ENCODE measurements at places on chromosomes 11 and 22.

DNA sequence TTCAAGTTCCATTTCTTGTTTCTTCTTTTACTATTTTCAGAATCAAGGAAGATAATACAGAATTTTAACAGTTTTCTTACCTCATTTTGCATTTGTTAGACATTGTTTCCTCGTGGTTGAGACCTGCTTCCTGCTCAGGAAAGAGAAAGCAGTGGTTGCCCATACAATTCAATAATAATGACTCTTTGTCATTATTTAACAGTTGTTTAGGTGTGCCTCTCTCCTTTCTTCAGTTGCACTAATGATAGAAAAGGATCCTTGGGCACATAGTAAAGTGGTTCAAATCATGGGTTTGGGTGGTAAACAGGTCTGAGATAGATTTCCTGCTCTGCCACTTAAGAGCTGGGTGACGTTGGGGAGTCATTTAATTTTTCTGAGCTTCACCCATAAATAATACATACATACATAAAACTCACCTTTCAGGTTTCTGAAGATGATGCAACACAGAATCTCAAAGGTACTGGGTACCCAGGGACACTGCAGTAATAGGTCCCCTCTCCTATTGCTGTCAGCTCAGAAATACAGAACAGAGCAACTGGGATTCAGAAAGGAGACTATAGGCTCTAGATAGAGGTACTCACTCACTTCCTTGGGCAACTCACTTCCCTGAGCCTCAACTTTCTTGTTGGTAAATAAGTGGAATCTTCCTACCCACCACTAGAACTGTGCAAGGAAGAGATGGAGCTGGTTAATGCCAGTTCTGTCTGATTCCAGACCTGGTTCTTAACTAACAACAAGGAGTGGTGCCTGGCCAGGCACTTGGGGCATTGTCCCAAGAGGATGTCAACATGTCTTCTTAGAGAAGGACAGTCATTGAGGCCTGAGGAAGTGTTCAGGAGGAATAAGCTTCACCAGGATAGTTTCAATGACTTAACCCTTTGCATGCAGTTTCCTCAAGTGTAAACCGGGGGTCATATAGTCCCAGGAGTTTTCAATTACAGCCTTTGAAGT is 34.9 kb downstream of the CD44 start:
- DNase-seq = no peak

- no peak for DNase-seq
Observed at GRCh38 chr22:37002633-37003032, 16.6 kb downstream of the TST start.

DNA sequence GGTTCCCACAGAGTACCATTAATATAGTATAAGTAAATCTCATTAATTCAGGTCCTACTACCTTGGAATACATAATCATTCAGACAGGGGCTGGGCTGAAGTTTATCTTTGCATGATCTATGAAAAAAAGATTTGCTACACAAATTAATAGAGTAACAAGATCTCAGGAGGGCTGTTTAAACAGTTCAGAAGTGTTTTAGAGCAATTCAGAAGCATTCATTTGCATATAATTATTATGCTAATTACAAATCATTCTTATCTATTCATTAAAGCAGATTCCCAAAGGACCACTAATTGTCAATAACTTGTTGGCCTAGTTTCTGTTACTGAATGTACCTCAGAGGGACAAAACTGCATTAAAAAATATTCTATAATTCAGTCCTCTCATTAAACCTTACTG is 40.5 kb downstream of the PITPNB start:
- DNase-seq = peak; percentile 59

GRCh38 chr22:22927888-22928665 is 40.5 kb downstream of the IGLL5 start:
- peak; percentile 6 for DNase-seq

- DNase-seq = no peak
Observed at GRCh38 chr11:121795174-121795573, 320.8 kb downstream of the BLID start.

DNA sequence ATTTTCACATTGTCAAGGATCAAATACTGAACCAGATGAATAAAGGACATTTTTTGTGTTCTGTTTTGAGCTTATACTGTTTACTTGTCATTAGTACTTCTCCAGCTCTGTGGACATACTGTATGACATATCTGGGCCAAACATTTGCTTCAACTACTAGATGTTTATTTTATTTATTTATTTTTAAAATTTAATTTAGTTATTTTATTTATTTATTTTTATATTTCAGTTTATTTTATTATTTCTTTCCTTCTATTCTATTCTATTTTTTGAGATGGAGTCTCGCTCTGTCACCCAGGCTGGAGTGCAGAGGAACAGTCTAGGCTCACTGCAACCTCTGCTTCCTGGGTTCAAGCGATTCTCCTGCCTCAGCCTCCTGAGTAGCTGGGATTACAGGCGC is 37.0 kb downstream of the HORMAD2 start:
- DNase-seq = no peak

- DNase-seq = peak; percentile 30
Observed at GRCh38 chr11:95925011-95925410, 1.1 kb upstream of the MTMR2 start.

GRCh38 chr22:31279821-31280505 is 12.3 kb downstream of the PIK3IP1 start:
- DNase-seq = no peak

DNA sequence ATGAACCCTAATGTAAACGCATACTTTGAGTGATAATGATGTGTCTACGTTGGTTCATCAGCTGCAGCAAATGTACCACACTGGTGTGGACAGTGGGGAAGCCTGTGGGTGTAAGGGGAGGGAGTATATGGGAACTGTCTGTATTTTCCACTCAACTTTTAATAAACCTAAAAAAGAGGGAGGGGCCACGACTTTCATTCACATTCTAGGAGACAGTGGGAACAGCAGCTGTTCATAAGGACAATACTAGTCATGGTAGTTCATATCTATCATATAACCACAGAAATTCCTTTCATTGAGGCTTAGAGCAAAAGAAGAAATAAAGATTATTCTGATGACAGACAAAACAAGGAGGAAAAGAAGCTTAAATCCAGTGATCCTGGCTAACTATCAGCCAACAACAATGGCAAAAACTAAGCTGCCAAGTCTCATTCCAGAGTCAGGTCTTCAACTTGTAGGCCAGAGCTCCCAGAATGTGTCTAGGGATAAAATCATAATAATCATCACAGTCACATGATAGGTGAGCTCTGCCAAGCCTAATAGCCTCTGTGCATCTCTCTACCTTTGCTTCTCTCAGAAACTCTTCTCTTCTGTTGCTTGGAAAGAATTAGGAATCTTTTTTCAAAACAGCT is 59.4 kb upstream of the CHRM4 start:
- peak; percentile 62 for DNase-seq

- DNase-seq = no peak
Observed at GRCh38 chr11:57476047-57476756, 15.9 kb downstream of the RTN4RL2 start.

GRCh38 chr11:12674936-12675696 is 895 bp downstream of the TEAD1 start:
- peak; percentile 79 for DNase-seq

DNA sequence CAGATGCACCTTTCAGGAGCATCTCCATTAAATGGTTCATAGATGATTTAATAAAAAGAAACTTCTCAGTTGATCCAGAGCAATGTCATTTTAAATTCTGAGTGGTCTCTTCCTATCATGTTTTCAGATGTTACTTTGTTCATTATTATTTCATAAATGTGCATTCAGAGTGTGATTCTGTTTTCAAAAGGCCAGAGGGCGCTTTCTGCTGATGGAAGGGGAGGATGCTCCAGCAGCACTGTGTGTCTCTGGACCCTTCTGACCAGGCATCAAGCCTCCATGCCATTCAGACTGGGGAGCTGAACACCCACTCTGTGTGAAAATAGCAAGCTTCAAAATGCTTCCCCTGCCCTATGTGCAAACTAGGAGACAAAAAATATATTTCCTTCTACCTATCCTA is 23.9 kb upstream of the CRTAM start:
- peak; percentile 43 for DNase-seq
